ENCODE measurements at places on chromosomes 13 and 19.

GRCh38 chr13:79128158-79128557 is 277.9 kb downstream of the RBM26 start:
- DNase-seq, result no peak

DNA sequence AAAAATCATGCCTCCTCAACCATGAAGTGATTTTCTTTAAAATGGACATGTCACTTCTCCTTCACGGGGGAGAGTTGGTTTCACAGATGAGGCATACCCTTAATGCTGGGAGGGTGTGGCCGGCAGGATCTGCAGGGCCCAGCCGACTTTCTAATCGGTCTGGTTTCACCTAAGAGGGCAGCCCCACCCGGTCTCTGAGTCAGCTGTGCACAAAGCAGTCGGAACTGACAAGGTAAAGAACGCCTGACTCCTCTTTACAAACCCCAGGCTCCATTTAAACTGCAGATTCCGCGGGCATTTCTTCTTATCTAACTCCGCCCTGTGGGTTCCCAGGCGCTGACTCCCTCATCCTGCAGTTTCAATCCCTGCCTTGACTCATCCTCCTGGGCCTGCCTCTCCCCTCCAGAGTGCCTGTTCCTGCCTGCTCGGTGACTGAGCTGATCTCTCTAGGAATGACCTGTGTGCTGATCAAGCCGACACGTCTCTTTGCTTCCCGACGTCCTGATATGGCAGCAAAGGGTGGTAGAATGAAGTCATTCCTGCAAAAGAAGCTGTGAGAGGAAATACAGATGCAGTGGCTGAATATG is 63.4 kb downstream of the EFNB2 start:
- DNase-seq, result no peak

DNA sequence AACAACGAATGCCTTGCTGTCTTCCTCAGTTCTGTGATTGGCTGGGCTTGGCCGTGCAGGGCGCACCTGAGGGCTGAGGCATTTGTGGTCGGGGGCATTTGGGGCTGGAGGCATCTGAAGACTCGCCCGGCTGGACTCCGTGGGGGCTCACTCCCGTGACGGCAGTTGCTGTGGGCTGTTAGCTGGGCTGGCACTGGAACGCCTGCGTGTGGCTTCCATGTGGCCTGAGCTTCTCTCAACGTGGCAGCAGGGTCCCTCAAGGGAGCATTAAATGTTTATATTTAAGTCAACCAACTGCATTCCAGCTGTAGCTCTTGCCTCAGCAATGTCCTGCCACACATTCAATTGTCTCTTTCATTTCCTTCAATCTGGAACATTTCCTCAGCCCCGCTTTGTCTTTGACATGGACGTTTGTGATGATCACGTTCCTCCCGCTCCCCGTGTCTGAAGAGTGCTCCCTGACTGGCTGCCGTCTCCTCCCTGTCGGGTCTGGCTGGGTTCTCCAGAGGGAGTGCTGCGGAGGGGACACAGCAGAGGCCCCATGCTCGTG is 21.0 kb downstream of the CCDC8 start:
- DNase-seq, result no peak

- no peak for DNase-seq
Measured at GRCh38 chr19:39471756-39472536, 8.7 kb upstream of the TIMM50 start.

DNA sequence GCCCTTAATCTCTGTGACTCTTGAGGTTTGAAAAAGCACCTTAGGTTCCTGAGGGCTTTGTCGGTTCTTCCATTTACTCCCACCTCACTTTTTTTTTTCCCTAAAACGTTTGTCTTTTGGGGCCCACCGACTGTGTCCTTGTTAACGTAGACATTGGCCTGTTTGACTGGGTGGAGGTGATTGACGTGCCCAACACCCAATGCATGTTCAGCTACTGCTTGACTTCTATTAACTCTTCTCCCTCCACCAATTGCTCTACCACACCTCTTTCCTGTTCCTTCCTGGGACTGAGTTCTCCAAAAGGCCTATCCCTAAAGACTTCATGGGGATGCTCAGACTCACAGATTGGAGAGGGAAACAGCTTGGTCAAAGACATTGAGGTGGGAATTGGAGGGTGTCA is 17.3 kb downstream of the CKM start:
- no peak for DNase-seq

DNA sequence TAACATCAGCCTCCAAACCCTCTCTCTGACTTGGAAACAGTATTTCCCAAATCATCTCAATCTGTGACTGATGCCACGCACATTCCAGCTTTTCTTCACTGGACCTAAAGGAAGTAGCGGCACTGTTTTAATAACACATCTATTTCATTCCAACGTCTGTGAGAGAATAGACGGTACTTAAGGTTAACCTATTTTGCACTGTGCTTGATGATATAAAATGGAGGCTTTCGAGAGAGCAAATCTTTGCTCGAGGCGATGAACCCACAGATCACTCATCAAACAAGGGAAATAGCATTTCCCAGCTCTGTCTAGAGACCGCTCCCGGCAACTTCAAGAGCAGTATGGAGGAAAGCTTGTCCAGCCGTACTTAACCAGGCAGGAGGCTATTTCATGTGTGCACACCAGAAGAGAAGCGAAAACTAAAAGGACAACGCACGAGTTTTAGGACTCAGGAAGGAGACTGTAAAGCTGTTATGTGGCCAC is 2.9 kb downstream of the UBL3 start:
- no peak for DNase-seq

GRCh38 chr13:71327266-71327665 is 539.7 kb downstream of the DACH1 start:
- DNase-seq, result no peak

GRCh38 chr13:111183087-111183645 is 68.1 kb downstream of the ARHGEF7 start:
- DNase-seq, result no peak

- no peak for DNase-seq
Measured at GRCh38 chr19:1794424-1795172, 17.5 kb downstream of the ATP8B3 start.

GRCh38 chr13:59300355-59301173 is 863.2 kb downstream of the DIAPH3 start:
- no peak for DNase-seq

GRCh38 chr19:47309038-47309437 is 623 bp upstream of the C5AR1 start:
- DNase-seq, result no peak

- DNase-seq, result no peak
Measured at GRCh38 chr19:14731200-14731599, 41.4 kb downstream of the ZNF333 start.
